Retina (tissue), 1 donor: ENCODE measurements at places on chromosomes 3 and 15.

- no peak for DNase-seq
These were observed 59.9 kb downstream of the OXSM start for GRCh38 chr3:25849641-25850385.

DNA sequence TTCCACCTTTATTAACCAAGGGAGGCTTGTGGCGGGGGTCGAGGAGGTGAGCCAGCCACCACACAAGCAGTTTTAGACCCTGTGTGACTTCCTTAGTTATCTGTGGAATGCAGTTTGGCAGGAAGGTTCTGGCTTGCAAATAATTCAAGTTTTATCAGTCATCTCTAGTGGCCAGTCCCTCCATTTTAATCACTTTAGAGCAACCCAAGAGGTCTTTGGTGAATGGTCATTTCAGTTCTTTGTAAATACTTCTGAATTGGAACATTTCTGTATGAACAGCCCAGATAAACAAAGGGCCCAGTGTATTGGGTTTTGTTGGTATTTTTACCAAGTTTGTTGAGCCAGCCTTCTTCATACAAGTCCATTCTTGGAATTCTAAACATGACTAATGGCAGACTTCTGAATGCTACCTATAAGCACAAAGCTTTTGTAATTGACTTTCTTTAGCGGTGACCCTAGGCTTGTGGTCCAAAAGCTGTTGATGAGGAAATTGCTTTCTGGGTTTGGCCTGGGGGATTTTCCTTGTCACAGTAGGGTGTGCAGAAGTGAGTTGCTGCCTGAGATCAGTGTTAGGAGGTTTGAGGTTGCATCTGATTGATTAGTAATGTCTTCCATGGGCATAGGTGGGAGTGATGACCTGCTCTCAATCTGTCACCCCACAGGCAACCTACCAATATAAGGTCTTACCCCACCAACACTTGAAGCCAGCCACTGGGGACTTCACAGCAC, 193.3 kb upstream of the TOPAZ1 start:
- DNase-seq = no peak

DNA sequence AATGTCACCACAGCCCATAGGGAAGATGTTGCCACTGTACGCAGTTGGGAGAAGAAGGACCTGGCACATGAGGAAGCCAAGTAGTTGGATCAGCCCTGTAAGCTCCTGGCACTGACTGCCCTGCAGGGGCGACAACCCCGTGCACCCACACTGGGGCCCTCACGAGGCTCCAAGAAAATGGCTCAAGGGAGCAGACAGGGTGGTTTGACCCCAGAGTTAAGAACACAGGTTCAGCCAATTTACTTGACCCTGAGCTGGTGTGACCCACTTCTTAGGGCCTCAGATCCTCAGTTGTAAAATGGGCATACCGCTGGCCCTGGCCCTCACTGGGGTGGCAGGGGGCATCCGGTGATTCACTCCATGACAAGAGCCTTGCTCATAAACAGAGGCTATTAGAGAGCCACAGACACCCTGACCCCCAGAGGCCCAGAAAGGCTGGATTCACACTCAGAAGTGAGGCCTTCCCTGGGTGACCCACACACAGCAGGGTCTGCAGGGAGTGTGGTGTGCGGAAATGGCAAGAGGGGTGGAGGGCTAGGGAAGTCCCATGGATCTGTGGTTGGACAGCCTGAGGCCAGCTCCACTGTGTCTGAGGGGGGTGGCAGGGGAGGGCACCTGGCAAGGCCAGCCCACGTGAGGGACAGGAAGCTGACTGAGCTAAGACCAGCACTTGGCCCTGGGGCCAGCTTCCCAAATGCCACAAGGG, 1.7 kb upstream of the HHATL start:
- no peak for DNase-seq

GRCh38 chr3:127711021-127711695, 38.4 kb downstream of the ABTB1 start:
- DNase-seq = no peak

DNA sequence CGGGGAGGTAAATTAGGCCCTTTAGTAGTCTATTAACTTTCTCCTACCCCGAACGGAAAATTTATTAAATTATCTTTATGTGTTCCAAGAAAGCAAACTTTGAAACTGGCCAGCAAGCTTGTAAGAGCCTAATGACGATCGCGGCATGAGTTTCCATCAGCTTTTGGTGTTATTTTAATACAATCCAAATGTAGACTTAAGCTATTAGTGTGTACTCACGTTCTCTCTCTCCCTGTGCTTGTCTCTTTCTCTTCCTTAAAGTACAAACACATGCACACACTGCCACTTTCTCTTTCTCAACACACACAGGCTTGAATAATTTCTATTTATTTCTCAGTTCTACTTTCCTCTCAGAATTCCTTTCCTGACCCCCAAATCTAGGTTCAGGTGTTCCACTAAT, 108.8 kb upstream of the MME start:
- no peak for DNase-seq

DNA sequence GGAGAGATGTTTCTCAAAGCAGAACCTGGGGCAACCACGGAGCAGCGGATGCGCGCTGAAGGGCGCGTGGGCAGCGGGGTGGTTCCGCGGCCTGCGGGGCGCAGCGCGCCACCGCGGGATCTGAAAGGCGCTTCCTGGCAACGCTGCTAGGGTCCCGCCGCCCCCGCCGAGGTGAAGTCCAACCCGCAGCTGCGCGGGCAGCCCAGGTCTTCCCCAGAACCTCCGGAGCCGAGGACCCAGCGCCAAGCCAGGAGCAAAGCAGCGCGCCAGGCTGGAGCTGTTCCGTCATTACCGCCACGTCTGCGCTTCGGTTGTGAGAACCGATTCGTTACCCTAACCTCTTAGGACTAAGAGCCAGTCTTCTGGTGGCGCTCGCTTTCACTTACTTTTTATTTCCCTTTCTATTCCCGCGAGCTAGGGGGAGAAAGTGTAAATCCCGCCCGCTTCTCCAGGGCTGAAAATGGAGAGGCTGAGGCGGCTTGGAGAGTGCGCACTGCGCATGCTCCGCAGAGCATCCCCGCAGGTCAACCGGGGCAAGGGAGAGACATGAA, 3.2 kb upstream of the GABRG3 start:
- DNase-seq = peak; percentile 89

- peak; percentile 66 for DNase-seq
These were observed 131.6 kb downstream of the AQP9 start for GRCh38 chr15:58269455-58270414.

DNA sequence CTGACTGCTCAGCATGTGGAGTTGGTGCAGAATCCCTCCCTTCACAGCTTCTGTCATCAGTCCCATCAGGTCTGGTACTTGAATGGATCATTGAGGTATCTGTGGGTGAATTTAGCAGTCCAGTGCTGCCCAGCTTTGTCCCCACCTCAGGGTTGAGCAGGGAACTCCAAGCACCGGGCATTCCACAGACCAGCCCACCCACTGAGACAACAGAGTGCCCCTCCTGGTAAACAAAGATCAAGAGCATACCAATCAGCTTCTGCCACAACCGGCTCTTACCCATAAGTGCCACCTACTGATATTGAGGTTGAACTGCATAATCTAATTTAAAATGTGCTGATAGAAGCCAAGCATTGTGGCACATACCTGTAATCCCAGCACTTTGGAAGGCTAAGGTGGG, 57.1 kb upstream of the FXR1 start:
- peak; percentile 7 for DNase-seq

DNA sequence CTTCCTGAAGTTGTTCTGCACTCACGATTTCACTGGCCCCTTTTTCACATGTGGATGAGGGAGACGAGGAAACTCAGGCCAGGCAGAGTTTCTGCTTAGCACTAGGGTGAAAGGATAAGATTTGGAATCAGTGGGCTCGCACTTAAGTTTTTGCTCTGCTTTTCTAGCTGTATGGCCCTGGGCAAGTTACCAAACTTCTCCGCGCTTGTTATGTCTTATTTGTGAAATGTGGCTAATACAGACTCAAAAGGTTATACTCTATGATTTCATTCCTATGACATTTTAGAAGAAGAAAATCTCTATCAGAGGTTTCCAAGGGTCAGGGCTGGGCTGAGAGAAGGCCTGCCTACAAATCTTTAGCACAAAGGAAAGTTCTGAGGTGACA, 191.9 kb upstream of the LRIG1 start:
- DNase-seq = no peak

DNA sequence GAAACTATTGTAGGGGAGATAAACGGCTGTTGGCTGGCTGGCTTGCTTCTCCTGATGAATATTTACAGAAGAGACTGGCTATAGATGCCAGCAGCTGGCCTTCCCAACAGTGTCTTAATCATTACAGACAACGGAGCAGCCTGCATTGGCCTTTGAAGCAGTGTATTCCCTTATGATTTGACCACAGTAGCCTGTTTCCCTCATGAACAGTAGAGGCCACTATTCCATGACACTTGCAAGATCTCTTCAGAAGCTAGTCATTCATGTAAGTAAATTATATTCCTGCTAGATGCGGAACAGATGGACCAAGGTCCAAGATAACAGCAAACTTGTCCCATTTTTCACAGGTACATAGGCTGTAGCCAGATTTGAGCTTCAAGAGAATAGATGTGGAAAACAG, 47.3 kb downstream of the TMCO5A start:
- DNase-seq = peak; percentile 14

DNA sequence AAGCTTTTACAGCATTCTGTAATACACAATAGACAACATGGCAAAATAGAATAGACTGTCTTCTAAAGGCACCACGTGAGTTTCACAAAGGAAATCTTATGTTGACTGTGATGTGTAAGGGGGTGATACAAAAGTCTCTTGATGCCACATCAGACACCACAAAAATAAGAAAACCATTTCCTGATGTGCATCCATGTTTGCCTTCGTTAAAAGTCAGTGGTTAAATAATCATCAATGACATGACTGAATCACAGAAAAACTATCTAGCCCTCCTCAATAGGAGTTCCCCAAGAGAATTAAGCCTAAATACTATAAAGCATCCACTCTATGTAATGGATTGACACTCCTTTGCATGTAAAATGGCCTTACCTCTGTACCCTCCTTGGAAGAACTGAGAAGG, 198.6 kb upstream of the SLC2A2 start:
- DNase-seq = no peak

DNA sequence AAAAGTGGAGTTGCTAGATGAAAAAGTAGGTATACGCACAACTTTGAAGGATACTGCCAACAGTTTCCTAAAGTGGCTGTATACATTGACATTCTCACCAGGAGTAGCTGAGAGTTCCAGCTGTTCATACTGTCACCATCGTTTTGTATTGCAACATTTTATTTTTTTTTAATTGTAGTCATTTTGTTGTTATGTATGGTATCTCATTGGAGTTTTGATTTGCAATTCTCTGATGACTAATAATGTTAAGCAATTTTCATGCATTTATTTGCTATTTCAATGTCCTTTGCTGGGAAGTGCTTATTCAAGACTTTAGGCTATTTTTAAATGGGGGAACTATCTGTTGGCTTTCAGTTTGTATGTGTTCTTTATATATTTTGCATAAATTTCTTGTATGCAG, 185.1 kb upstream of the TGFBR2 start:
- no peak for DNase-seq

DNA sequence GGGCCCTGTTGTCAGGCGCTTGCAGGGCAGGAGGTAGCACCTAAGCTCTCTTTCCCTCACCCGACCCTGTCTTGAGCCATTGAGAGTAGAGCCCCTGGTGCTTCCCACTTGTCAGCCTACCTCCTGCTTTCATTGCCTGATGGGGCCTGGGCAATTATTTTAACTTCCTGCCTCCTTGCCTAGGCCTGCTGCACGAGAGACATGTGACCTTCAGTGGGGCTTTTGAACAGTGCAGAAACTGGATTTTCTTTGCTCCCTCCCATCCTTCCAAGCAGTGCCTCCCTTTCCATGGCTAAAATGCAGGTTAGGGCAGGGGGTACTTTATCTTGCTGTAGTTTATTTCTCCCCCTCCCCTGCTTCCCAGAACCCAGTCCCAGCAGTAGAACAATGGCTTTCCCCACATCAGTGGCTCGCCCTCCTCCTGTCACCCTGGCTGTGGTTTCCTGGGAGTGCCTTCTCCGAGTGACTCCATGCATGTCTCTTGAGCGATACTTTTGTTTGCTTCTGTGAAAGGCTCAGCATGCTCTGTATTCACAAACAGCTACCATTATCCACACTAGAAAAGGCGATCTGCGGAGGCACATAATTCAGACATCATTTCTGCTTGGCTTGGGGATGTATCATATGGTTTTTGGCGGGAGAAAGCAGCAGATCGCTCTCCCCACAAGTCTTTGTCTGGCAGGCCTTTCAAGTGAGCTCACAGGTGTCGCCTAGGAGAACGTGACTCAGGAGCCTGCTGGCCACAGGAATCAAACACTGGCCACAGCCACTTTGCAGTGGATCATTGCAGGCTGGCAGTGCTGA, 24.1 kb downstream of the PDIA5 start:
- DNase-seq = no peak

GRCh38 chr3:153099131-153099530, 62.9 kb upstream of the RAP2B start:
- no peak for DNase-seq

GRCh38 chr3:39291903-39292329, 12.1 kb upstream of the CX3CR1 start:
- DNase-seq = peak; percentile 81

- DNase-seq = no peak
These were observed 1041.7 kb downstream of the AGBL1 start for GRCh38 chr15:87121336-87121735.

DNA sequence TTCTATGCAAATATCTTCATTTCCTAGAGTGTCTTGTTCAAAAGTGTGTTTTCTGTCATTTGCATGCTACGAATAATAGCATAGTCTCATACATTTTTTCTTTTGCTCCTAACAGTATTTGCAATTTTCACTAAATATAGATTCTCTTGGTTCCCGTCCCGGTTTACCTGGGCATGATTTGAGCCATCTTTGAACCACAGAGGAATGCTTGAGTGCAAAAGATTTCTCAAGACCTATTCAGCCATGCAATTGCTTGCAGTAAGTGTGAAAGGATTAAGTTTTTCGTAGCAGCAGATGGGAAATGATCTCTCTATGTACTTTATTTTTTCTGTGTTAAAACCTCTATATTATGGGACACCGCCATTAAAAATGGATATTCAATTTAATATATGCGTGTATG, 733.0 kb downstream of the ZPLD1 start:
- no peak for DNase-seq

- no peak for DNase-seq
These were observed 156.9 kb downstream of the MEX3B start for GRCh38 chr15:81888748-81889484.

DNA sequence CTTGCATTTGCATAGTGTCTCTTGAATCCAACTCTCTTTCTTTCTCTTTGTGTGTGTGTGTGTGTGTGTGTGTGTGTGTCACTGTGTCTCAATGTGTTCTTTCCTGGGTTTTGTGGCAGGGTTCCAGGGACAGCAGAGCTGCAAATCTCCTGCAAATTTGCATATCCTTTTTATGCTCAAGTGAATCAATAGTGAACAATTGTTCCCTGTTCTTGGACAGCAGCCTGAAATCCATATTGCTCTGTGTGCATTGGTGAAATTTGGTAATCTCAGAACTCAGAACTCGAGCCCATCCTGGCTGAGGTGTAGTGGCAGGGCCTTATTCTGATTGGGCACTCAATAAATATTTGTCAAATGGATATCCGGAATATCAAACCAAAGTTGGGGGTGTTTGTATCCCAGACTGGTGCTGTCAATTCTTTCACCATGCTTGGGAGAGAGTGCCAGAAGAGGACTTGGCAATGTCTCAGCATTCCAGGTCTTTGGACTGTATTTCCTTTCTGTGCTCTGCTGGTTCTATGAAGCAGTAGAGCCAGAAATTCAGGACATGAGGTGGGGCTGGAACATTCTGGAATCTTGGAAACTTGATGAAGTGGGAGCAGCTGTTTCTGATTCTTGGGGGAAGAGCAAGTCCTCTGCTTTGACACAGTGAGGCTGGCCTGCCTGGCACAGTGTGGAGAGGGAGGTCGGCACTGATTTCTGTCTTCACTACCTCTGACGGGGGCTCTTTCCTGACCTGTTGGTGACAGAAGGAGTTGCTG, 380.6 kb upstream of the C2CD4B start:
- no peak for DNase-seq

GRCh38 chr15:90362936-90363212, 10.8 kb downstream of the ZNF774 start:
- DNase-seq = no peak
